ENCODE measurements at places on chromosomes 4 and X. TPM values are rescaled to one million over a fixed set of nuclear protein-coding genes. Genes with fewer than 3 reads are reported as not detected.

DNA sequence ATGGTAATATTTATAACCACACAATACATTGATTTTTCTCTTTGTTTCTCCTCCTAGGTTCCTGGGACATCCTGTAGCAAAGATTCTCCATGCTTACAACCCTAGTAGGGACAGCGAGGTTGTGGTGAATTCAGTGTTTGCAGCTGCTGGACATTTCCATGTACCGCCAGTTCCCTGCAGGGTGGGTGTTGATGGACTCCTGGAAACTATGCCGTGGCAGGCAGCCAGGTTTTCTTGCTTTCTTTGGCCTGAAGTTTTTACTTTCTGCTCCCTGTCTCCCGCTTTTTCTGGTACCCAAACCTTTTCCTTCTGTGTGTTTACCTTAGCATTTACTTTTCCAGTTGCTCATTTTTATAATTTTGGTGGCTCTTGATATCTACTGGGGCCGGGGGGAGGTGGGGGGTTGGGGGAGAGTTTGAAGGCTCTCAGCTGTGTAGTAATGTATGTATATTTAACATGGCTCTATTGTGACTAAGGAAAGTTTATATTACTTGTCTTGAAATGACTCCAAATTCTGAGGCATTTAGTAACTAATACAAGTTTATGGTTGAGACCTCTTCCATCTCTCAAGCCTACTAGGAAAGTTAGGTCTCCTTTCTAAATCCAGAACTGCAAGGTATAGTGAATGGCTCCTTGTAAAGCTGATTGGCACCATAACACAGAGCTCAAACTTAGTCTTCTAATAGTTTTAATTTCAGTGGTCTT, 89.7 kb downstream of the TMEM131L start:
- peak; percentile 91 for DNase-seq

- DNase-seq, result no peak
Observed at GRCh38 chr4:112642526-112642925, 5.6 kb downstream of the LARP7 start.

- no peak for DNase-seq
Observed at GRCh38 chrX:13367950-13368349, 48.1 kb upstream of the ATXN3L start.

DNA sequence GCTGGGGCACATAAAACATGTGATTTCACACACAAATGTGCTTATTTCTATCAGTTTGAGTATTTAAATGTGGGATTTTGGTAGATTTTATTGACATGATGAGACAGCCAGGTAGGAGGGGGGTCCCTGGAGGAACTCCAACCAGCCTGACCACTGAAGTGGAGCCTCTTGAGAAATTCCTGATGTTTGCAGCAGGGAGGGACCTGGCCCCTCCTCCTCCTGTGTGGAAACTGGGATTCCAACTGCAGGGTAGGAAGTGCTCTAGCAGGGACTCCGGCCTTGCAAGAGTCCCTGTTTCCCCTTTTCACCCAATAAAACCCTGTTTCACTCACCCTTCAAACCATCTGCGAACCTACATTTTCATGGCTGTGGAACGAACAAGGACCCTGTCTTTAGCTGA, 2224.0 kb upstream of the AGA start:
- no peak for DNase-seq

TMEM35A gene
- 0.30 TPM for total RNA-seq
